ENCODE measurements at places on chromosomes 4 and X. TPM values are rescaled to one million over a fixed set of nuclear protein-coding genes. Genes with fewer than 3 reads are reported as not detected.

DNA sequence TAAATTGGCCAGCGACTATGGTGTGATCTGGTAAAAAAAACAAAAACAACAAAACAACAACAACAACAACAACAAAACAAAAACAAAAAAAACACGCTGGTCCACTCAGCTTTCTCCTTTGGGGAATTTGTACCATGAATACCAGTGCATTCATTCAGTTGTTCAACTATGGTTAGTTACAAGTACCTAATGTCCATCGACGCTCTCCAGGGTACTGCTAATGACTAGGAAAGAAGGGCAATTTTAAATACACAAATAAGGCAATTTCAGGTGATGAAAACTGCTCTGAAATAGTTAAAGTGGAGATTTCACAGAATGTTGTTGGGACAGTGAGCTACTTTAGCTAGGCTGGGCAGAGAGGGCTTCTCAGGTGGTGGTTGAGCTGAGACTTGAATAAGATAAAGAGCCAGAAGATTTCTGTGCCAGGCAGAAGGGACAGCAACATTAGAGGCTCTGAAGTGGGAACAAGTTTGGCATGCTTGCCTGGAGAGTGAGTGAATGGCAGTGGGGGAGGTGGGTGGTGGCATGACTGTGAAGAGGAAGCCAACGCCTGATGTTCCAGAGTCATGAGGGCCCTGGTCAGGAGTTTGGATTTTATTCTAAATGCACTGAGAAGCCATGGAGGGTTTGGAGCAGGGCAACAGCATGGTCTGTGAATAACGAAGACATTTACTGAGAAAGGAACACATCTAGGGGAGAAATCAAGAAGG, 45.9 kb upstream of the PGRMC2 start:
- DNase-seq = no peak

Gene P2RY8
- total RNA-seq = not detected

Gene PAK3
- total RNA-seq = 0.56 TPM

DNA sequence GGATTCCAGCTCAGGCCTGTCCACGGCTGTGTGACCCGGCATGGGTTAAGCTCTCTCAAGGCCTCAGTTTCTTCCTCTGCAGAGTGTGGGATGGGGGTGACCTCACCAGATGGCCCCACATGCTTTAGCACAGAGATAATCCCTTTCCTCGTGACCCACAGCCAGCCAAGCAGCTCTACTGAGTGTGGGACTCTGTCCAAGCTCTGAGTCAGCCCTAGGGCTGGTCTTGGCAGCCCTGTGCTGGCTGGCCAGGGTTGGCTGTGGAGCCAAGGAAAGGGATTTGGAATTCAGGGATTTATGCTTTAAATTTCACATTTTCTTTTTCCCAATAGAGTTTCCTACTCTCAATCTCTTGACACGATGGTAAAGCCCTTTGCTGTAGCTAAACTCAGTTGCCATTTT, 19.7 kb upstream of the SPON2 start:
- peak; percentile 99 for DNase-seq

DNA sequence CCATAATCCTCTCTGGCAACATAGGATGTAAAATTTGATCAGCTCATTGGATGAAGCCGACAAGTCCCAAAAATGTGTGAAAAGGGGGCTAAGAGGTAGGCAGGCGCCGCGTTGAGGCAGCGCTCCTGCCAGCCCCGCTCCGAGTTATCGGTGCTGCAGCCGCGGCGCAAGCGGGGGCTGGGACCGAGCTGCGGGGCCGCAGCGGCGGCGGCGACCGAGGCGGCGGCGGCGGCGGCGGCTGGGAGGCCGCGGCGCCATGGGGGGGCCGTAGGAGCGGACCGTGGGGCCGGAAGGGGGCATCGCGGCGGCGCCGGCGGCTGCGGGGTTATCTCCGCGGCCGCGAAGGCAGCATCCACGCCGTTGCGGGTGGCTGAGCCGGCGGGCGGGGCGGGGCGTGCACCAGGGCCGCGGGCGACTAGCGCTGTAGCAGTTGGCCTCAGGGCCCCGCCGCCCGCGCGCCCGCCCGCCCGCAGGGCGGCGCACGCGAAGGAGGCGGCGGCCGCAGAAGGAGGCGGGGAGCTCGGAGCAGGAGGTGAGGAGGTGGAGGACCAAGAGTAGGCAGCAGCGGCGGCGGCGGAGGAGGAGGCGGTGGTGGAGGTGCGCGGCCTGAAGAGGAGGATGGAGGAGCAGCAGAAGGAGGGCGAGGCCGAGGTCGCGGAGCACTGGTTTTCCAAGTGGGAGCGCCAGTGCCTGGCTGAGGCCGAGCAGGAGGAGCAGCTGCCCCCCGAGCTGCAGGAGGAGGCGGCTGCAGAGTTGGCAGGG, 126.0 kb upstream of the CXorf66 start:
- no peak for DNase-seq

Gene GPAT3
- 5.3 TPM for total RNA-seq

Gene ZCCHC13
- not detected for total RNA-seq

Gene NOX1
- not detected for total RNA-seq

- DNase-seq = no peak
Observed at GRCh38 chr4:26368685-26369084, 47.9 kb downstream of the RBPJ start.

GRCh38 chr4:9971711-9972110, 49.6 kb downstream of the SLC2A9 start:
- no peak for DNase-seq

GRCh38 chr4:85153221-85153620, 186.7 kb upstream of the WDFY3 start:
- no peak for DNase-seq

DNA sequence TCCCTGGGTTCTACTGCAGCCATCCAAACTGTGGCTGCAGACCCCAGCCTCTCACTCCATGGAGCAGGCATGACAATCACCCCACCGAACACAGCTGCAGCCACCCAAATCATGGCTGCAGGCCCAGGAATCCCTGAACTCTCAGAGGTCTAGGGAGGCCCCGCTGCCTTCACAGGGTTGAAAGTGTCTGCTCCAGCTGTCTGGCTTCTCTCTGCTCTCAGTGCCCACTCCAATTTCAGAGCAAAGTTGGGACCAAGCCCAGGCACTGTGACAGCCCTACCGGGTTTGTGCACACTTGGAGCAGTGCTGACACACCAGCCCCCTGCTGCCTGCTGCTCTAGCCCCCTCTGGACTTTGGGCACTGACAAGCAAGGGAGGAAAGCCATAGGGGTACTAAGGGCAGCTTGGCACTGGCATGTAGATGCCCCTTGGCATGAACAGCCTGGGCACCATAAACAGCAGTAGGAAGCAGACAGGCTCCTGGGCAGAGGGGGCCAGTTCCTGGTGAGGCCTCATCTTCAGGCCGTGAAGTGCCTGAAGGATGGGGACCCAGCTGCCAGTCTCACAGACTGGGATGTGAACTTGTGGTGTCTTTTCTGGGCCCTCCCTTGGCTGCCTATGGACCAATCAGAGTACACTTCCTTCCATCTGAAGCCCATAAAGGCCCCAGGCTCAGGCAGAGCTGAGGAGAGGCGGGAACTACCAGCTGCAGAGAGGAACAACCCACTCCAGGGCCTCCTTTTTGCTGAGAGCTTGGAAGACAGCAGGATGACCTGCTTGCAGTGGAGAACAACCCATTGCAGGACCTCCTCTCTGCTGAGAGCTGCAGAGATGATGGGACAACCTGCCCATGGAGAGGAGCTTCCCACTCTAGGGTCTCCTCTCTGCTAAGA, 68.8 kb downstream of the TECRL start:
- DNase-seq = no peak

- DNase-seq = peak; percentile 79
Observed at GRCh38 chr4:103091601-103092223, 7.9 kb downstream of the BDH2 start.

Gene USP53
- 34.7 TPM for total RNA-seq

Gene ZCCHC12
- total RNA-seq = under 0.01 TPM

Gene RGN
- total RNA-seq = 0.18 TPM

DNA sequence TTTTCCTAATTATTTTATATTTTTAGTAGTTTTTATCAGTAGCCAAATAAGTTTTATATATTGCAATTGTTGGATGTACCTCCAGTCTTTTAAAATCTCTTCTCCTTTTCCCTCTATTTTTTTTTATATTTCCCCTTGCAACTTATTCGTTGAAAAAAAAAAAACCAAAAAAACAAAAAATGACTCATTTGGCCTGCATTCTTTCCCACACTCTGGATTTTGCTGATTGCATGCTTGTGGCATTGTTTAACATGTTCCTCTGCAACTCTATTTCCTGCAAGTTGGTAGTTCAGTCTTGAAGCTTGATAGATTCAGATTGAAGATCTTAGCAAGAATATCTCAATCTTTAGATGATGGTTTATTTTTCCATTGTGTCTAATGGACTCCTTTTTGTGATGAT, 260.6 kb upstream of the BOD1L1 start:
- peak; percentile 93 for DNase-seq

DNA sequence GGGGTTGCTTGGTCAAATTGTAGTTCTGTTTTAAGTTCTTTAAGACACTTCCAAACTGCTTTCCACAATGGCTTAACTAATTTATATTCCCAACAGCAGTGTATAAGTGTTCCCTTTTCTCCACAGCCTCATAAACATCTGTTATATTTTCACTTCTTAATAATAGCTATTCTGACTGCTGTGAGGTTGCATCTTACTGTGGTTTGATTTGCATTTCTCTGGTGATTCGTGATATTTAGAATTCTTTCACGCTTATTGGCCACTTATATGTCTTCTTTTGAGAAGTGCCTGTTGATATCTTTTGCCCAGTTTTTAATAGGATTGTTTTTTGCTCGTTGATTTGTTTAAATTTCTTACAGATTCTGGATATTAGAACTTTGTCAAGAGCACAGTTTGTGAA, 278.6 kb upstream of the ITM2A start:
- DNase-seq = no peak

- peak; percentile 67 for DNase-seq
Observed at GRCh38 chr4:135365065-135365464, 1163.5 kb upstream of the PABPC4L start.

Measured in IMR-90 (cell line).